G401 (cell line): ENCODE measurements at places on chromosomes 13 and 19. TPM values are rescaled to one million over a fixed set of nuclear protein-coding genes. Genes with fewer than 3 reads are reported as not detected.

- no peak for DNase-seq
Observed at GRCh38 chr19:38569368-38569983, 48.3 kb downstream of the MAP4K1 start.

- DNase-seq, result no peak
Observed at GRCh38 chr13:28622286-28622685, 36.6 kb upstream of the POMP start.

DNA sequence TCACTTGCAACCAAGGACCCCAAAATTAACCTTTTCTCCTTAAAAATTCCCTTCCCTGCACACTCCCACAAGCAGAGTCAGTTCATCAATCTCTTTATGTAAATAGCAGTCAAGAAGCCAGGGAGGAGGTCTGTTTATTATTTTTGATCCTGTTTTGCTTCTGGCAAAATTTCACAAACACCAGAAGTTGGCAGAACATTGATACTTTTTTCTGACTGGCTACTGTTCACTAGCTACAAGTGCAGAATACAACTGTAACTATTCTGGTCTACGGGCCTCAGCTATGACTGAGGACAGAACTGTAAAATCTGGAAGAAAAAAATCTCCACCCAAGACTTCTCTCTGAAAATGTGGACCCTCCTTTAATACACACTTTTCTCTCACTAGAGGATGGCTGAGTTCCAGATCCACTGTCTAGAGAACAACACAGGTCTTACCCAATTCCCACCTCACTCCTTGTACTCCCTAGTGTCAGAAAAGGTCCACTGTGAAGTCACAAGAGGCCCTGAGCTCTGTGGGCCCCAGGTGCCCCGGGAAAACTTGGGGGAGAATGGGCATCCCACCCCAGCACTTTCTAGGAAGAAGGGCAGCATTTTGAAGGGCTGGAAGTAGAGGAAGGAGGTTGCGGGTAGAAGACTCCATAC lies 14.5 kb downstream of the STARD13 start:
- peak; percentile 25 for DNase-seq

DNA sequence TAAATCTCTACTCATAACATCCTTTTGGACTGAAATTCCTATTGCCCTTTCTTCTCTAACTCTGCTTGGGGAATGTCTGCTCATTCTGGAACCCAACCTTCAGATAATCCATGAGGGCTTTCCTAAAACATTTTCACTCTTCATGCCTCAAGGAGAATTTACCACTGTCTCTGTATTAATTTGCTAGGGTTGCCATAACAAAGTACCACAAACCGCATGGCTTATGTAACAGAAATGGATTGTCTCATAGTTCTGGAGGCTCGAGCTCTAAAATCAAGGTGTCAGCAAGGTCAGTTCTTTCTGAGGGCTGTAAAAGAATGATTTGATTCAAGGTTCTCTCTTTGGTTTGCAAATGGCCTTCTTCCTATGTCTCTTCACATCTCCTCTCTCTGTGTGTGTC lies 209.7 kb downstream of the LACC1 start:
- DNase-seq, result no peak

DNA sequence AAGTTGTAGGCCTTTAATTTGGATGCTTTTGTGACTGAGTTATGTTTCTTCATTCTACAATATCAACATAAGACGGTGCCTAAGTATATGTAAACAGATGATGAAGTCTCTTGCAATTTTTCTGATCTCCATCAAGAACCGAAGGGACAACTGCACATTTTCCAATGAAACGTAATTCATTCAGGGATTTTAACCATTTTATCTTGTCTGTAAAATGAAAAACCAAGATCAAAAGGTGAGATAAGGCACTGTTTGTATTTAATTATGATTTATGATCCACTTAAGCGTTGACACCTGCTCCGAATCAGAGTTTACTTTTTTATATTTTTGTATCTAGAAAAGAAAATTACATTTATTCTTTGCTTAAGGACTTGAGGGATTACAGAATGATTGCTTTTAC lies 556.8 kb upstream of the ARGLU1 start:
- no peak for DNase-seq

DNA sequence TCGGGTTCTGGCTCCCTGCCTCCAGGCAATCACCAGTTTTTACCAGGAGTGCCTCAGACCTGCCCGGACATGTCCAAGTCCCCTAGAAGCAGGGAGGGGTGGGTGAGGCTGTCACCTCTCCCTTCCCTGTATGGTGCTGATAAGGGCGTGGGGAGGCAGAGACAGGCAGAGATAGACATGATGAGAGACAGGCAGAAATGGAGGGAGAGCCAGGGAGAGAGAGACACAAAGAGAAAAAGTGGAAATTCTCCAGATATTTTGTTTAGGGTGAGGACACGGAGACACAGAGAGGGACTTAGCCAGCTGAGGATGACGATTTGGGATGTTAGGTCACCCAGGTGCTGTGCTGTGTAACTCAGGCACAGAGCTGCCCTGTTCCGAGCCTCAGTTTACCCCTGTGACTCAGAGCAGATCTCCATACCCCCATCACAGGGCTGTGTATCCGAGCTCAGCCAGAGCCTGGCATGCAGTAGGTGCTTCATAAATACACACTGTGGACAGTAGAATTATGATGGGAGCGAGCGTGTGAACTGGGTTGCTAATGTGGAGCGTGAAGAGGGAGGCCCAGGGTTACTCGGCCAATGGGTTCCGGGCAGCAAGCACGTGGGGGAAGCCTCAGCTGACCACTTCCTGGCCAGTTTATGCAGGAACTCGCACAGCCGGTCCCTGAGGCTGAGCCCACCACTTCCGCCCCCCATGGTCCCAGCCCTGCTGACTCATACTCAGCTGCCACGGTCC lies 11.9 kb upstream of the GDF15 start:
- peak; percentile 72 for DNase-seq

GRCh38 chr13:73411067-73411809 lies 352.4 kb downstream of the KLF5 start:
- no peak for DNase-seq

The TLE6 gene
- 2.7 and 10.4 TPM in 2 replicates for total RNA-seq

The NLRP7 gene
- total RNA-seq, result not detected in 2 replicates
